AG08396 (cell line): ENCODE measurements at places on chromosomes 7 and 10.

DNA sequence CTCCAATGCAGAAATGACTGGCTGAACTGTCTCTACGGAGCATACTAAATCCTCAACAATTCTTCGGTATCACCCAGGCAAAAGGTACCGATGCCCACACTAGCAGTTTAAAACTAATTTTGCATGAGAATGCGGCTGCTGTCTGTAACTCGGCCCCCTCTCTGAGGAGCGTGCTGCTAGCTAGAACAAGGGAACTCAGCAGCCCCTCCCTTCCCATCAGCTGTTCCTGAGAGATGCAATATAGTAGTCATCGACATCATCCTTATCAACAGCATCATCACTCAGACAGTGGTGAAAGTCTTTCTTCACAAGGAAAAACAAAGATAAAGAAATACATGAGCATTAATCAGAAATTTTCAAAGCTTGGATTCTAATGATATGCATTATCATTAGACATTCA lies 189.1 kb upstream of the FRMD4A start:
- DNase-seq, result no peak

DNA sequence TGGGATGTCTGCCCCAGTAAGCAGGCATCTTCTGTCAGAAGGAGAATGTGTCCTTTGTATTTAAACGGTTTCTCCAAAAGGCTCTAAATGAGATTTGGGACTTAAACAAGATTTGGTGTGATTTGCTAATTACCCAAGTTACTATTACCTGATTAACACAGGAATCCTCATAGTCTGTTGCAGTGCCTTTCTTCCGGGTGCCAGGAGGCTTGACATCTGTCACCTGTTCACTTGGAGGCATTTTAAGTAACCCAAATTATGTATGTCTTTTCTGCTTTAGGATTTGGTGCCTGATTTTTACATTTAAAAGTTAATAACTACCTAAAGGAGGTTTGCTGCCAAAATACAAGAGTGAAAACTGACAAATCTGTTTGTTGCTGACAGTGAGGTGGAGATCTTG lies 587.9 kb upstream of the GALNT17 start:
- no peak for DNase-seq

- DNase-seq, result no peak
These were observed 104.5 kb downstream of the CCSER2 start for GRCh38 chr10:84432891-84433290.

DNA sequence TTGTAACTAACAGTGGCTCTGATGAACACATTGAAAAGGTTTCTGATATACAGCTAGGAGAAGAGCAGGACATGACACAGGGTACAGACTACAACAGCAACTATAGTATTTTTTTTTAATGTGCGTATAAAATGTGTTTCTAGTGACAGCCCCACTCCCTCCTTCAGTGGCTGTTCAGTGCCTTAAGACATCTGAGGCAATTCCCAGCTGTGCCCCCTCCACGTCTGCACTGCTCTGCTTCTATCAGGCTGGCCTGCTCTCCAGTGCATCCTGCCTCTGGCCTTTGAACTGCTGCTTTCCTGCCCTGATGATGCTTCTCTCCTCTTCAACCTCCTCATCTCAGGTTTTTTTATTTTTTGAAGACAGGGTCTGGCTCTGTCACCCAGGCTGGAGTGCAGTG lies 111.2 kb downstream of the SPAG6 start:
- DNase-seq, result no peak

DNA sequence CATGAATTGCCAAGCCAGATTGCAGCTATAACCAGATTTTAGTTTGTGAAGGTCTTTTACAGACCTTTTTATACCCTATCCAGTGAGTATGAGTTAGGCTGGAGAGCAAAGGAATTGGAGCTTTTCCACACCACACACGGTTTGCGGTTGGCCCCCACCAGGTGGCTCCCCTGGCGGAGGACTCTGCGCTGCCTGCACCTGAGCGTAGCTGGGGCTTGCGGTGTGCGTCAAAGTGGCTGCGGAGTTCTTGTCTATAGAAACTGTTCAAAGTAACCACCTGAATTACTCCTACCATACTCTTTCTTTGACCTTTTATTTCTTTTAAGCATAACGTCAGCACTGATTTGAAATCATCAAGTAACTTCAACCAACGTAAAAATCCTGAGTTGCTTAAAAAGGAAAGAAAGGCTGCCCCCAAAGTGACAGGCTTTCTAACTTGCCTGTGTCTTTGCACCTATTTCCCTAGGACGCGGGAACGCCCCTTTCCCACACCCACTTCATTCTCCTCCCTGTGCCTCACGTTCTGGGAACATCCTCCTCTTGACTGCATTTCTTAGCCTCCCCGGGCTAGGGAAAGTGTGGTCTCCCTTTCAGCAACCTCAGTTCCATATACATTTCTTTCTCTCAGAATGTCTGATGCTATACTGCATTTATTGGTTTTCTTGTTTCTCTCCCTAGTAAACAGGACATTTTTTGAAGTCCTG lies 47.6 kb upstream of the TMEM72 start:
- no peak for DNase-seq

DNA sequence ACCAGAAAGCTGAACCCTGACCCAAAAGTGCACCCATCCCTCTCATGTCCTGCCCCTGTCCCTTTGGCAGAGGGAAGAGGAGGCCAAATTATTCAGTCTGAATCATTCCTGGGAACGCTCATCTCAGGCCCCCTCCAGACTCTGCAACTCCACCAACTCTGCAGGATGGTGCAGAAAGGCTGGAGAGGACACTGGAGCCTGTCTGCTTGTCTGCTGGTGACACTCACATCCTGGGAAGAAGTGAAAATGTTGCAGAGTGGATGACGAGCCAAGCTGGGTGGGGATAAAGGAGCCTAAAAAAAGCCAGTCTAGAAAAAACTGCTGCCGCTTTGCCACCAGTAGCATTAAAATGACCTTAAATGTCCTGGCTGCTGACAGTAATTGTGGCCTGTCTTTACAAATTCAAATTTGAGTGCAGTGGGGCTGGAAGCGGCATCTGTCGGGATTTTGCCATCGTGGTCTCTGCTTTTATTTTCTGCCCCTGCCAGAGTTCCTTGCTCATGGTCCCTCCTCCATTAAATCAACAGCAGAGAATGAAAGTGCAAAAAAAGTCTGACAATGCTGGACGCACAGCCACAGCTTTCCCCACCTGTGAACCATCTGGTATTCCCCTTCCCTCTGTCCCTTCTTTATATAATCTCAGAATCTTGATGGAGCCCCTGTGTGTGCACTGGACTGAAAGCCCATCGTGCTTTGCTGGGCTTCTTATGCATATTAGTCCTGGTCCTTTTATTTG lies 63.9 kb downstream of the STK17A start:
- DNase-seq, result no peak

GRCh38 chr10:130804281-130804680 lies 507.2 kb downstream of the TCERG1L start:
- no peak for DNase-seq

DNA sequence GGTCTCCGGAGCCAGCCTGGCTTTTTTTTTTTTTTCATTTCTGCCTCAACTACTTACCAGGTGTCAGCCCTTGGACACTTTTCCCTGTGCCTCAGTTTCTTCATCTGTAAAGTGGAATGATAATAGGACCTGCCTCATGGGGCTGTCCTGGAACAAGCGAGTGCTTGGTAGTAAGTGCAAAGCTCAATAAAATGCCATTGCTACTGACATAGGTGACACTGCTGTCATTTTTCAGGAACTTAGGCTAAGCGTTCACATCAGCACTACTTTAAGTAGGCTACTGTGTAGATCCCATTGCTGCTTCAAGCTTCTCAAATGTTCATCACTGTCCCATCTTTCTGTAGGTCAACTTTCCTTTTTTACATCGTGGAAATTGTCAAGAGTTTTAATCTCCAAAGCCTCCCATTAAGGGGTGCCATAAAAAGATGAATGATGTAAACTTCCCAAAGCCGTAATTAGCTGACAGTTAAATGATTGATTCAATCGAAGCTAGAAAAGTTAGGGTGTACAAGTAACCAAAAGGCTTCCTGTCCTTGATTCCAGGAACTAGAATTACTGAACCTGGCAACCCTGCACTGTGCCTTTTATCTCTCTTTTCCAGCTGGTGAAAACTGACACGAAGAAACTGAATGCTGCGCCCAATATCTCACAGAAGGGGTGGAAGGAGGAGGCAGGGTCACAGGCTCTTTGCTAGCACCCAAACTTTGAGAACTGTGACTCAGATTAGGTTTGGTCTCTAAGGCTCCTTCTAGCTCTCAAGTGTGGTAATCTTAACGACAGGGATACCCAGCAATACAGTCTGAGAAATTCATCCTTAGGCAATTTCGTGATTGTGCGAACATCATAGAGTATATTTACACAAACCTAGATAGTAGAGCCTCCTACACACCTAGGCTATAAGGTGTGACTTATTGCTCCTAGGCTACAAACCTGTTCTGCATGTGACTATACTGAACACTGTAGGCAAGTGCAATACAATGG lies 861 bp upstream of the USP6NL start:
- no peak for DNase-seq

DNA sequence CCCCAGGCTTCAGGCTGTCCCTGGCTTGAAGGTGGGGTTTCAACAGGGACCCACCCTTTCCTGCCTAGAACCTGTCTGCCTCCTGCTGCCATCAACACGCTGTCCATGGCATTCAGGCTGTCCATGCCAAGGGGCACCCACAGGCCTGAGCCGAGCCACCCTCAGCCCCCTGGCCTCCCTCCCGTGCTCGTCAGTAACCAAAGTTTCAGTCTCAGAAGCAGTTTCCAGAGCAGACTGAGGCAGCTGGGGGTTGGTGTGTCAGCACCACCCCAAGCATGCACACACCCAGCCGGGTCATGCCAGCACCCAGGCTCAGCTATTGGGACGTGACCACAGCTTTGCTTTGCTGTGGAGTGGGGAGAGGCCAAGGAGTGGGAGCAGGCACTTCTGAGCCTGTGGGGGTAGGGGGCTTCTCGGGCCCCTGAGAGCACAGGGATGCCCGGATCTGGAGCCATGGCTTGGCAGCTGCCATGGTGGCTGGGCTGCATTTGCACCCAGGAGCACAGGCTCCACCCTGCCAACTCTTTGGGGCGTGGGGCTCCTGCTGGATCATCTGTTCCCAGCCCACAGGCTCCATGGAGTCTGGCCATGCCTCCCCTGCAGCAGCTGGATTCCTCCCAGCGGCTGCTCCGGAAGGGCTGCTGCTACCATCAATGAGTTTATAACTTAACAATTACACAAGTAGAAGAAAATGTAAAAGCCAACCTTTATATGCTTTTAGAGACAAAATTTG lies 314.5 kb upstream of the SEMA3C start:
- DNase-seq, result peak; percentile 23

DNA sequence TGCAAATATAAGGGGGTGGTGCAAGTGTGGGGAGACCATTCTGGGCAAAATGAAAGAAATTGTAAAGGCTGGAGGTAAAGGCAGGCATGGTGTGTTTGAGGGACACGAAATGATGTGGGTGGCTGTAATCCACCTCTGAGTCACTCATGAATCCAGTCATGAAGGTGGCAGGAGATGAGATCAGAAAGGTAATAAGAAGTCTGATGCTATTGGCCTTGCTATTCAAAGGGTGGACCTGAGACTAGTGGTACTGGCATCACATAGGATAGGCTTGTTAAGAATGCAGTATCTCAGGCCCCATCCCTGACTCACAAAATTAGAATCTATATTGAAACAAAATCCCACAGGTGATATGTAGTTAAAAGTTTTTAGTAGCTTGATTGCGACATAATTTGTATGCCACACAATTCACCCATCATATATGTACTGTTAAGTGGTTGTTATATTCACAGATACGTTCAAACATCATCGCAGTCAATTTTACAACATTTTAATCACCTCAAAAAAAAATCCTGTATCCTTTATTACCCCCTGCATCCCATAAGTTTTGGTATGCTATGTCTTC lies 85.6 kb downstream of the ST8SIA6 start:
- DNase-seq, result no peak

- no peak for DNase-seq
These were observed 43.6 kb upstream of the LRRC17 start for GRCh38 chr7:102869195-102869594.

DNA sequence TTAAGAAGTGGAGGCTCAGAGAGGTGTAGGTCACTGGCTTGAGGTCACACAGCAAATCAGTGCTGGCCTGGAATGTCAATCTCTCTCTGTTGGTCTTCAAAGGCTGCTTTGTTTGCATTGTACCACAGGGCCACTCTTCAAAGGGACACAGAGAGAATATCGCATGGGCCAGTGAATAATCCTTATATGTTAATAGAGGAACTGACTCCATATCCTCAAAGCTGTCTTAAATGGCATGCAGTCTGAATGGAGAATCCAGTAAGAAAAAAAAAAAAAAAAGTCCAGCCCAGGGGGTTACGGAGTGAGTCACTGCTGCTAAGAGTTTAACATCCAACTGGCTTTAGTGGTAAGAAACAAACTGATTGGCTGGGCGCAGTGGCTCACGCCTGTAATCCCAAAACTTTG lies 54.1 kb downstream of the NRAP start:
- no peak for DNase-seq

DNA sequence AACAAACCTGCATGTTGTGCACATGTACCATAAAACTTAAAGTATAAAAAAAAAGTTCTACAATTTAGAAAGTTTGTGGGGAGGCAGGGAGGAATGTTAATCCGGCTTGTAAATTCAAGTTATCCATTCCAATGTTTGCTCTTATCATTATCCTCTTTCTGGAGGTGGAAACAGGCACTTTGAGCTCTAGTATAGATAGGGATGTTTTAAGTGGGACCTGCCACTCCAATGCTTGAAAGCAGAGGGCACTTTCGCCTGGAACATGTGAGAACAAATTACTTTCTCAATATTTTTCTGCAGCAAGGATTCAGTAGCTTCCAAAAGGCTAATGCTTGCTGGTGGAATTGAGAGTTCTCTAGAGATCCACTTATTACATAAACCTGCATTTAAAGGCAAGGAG lies 45.6 kb downstream of the FEZF1 start:
- DNase-seq, result no peak

DNA sequence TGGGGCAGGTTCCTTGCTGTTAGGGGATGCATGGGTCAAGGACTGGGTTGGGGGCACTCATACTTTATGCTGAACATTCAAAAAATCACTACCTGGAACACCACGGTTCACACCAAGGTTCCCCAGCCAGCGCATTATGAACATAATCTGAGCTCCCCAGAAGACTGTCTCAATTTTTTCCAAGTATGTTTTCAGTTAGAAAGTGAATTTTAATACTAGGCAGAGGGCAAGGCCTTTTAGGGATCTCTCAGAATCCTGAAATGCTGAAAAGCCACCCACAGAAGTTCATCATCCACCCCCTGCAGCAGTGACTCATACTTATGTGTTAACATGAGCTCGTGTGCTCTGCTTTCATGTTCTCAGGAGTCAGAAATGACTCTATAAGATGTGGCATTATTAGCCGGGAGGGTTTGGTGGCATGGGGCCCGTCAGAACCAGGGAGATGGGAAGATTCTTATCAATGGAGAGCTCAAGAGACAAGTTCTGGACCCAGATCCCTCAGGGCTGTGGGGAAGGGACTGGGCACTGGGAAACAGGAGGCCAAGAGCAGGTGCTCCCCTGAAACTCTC lies 185.2 kb upstream of the ITGB1 start:
- peak; percentile 70 for DNase-seq

- no peak for DNase-seq
These were observed 34.8 kb downstream of the KLF6 start for GRCh38 chr10:3750006-3750816.

DNA sequence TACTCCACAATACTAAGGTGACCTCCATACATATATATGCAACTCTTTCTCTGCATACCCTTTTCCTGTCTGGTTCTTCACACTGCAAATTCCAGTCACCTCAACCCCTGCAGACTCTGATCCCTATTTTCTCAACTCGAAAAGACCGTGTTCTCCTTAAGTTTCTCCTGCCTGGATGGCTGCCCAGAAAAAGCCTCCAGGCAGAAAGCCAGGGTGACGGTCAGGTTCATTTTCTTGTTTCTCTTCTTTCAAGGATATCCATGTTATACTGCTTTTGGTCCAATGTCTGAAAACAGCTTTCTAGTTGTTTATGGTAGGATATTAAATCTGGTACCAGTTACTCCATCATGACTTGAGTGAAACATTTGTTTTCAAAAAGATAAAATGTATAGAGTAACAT lies 267.8 kb upstream of the MYO3A start:
- DNase-seq, result no peak
